ENCODE measurements at places on chromosomes 1 and 21. TPM values are rescaled to one million over a fixed set of nuclear protein-coding genes. Genes with fewer than 3 reads are reported as not detected.

The CIART gene
- total RNA-seq = 1.4 TPM

GRCh38 chr1:223175032-223175431, 32.0 kb upstream of the TLR5 start:
- DNase-seq = no peak

- DNase-seq = no peak
Observed at GRCh38 chr1:50975436-50975835, 5.4 kb downstream of the CDKN2C start.

DNA sequence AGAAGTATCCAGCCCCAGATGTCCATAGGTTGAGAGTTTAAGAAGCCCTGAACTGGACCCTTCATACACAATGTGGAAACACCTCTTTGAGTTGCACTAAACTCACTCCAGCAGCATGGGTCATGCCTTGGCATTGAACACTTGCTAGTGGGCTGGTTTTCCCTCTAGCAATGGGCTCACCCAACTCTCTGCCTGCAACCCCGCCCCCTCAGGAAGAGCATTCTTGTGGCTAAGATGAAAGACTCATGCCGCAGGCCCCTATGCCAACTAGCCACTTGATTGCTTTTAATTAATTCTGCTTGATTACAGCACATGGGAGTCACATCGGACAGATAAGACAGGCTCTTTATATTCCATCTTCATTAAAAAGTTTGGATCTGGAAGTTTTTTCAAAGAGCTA, 136.5 kb upstream of the GJB5 start:
- DNase-seq = no peak

The FNDC10 gene
- 2.2 TPM for total RNA-seq

The KCNE1 gene
- not detected for total RNA-seq

GRCh38 chr1:238562341-238562740, 671.6 kb upstream of the ZP4 start:
- DNase-seq = no peak

- DNase-seq = no peak
Observed at GRCh38 chr1:66916320-66916719, 8.3 kb downstream of the DNAI4 start.

The LIPI gene
- not detected for total RNA-seq

DNA sequence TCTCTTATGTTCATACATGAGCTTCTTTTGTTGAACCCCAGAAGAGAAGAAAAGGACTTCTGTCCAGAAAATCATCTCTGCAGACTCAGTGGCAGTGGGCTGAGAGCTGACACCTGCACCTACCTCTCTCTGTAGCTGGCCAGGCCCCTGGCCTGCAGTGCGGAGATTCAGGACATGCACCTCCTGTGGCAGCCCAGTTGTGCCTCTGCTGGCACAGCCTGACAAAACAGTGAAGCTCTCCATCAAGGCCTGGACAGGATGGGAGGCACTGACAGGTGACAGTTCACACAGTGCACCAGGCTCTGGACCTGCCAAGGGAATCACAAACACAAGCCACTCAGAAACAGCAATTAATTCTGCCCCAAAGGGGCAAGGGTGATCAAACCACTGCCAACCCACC, 88.8 kb downstream of the TGFBR3 start:
- no peak for DNase-seq

DNA sequence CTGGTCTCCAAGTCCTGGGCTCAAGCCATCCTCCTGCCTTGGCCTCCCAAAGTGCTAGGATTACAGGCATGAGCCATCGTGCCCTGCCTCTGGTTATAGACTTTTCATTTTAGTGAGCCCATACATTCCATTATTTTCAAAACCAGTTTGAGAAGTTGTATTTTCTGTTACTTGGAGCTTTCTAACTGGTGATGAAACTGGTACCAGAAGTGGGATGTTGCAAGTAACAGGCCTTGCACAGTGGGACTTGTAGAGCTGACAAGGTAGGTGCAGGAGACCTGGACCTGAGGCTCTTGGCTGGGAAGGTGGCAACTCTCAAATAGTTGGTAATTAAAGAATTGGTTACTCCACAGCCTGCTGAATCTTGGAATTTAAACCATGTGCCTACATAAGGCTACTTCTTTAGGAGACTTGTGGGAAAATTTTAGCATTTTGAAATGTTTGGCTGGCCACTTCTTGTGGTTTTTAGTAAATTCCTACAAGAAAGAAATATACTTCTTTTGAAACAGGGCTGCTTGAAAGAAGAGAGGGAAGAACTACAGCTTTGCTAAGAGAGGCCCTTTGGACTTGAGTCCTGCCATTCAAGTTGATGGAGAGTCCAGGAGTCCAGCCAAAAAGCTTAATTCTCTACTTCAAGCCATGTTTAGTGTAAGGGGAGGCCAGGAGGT, 9.8 kb upstream of the ALPL start:
- DNase-seq = no peak

- DNase-seq = no peak
Observed at GRCh38 chr1:44002606-44003157, 11.3 kb downstream of the CCDC24 start.

The PCP4 gene
- total RNA-seq = not detected

DNA sequence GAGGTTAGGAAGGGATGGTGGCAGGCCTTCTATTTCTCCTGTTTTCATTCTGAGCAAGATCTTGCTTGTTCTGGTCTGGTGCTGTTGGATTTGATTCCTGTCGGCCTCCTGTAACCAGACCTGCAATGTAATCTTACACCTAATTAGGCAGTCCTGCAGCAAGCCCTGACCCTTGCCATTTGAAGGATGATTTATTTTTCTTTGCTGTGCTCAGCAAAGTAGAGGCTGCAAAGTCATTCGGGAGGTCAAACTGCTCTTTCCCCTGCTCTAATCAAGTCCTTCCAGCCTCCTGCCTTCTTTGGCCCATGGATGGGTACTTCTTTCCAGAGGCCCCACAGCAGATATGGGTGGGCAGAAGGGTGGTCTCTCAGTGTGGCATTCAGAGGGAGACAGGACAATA, 417.7 kb upstream of the USP24 start:
- DNase-seq = no peak

GRCh38 chr1:79197421-79197820, 190.9 kb upstream of the ADGRL4 start:
- DNase-seq = peak; percentile 48

The GPR153 gene
- 0.62 TPM for total RNA-seq

The RCSD1 gene
- not detected for total RNA-seq

GRCh38 chr1:223748773-223749733, 36.7 kb downstream of the CAPN2 start:
- DNase-seq = peak; percentile 49

The RNU1-1 gene
- under 0.01 TPM for total RNA-seq

DNA sequence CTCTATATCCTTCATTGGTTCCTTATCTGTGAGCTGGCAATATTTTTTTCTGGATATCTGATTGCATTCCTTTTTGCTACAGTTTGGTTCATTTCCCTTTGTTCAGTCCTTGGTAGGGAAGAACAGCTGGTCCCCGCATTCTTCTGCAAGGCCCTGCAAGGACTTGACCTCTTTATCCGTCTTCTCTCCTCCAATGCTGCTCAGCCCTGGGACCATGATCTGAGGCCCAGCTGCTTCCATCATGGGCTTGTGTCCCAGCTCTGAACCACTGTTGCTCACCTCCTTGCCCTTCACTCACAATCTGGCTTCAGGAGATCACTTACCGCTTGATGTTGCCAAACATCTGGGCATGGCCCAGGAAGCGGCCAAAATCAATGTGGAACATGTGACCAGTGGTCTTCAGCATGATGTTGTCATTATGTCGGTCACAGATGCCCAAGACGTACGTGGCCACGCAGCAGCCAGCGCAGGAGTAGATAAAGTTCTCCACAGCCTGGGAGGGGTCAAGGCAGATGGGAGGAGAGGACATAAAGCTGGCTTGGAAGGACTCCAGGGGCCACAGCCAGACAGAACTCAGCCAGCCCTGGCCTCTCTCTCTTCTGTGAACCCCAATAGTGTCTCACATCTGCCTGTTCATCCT, 22.6 kb upstream of the PPP1R15B start:
- DNase-seq = no peak

DNA sequence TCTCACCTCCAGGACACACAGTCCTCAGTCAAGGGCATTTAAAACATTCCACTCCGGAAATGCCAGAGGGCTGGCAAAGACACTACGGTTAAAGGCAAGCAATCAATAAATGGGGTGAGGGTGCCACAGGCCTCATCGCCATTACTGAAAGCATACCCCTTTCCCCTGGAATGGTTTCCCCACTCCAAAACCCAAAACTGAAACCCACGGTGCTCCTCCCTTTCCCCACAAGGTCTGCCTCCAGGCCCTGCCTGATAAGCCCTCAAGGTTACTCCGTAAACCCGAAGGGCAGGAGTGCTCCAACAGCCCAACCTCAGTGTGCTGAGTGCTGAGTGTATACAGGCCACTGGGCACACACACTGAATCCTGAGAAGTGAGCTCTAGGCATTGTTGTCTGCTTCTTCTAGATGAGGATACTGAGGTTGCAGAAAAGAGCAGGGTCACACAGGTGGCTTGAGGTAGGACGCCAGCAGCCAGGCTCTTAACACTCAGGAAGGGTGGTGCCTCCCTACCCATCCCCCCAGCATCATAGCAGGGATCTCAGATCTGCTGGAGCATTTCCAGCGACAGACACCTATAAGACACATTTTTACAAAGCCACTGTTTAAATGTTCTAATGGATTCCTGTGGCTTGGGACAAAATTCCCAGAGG, 29.0 kb downstream of the SSBP3 start:
- no peak for DNase-seq

DNA sequence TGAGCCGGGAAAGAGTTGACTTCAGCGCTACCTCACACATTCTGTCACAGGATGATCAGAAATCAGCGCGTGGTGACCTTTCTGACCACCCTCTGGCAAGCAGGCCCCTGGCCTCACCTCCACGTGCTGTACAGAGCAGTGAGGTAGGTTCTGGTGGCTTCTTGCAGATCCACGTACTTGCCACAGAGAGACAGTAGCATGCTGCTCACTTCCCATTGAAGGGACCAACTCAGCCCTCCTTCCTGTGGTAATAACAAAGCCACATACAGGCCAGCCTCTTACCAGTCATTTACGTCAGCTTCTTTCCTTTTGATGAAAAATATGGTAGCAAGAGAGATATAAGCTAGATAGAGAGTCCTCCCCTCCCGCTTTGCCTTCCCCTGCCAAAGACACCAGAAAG, 200.7 kb downstream of the CHRM3 start:
- no peak for DNase-seq

GRCh38 chr1:226618380-226618779, 69.8 kb downstream of the STUM start:
- DNase-seq = no peak

The S1PR1 gene
- not detected for total RNA-seq

The TARDBP gene
- 35.2 TPM for total RNA-seq

- no peak for DNase-seq
Observed at GRCh38 chr1:55472784-55473183, 257.6 kb upstream of the USP24 start.

The SLC44A5 gene
- 4.8 TPM for total RNA-seq

GRCh38 chr1:7634546-7635240, 136.4 kb upstream of the VAMP3 start:
- no peak for DNase-seq

The PIGR gene
- total RNA-seq = not detected

DNA sequence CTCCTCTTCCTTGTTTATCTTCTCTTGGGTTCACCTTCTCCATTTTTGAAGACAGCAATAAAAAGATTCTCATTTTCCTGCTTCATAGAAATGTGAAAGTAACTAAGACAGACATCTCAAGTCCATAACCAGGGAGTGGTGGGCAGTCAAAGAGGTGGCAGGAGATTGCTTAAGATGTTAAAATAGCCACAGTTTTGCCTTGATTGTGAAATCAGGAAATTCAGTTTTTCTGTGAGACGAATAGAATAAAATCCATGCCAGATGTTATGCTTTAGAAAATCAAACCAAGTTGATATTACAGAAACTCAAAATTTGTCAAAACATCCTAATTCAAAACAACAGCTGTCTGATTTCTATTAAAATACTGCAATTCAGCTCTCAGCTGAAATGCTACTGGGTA, 57.2 kb downstream of the TNN start:
- DNase-seq = no peak

- DNase-seq = no peak
Observed at GRCh38 chr1:96643519-96643918, 78.1 kb upstream of the PTBP2 start.

- no peak for DNase-seq
Observed at GRCh38 chr1:208054485-208054884, 143.6 kb upstream of the CD34 start.

The IFI44 gene
- total RNA-seq = 16.9 TPM

- no peak for DNase-seq
Observed at GRCh38 chr1:233569636-233570035, 44.3 kb upstream of the KCNK1 start.

DNA sequence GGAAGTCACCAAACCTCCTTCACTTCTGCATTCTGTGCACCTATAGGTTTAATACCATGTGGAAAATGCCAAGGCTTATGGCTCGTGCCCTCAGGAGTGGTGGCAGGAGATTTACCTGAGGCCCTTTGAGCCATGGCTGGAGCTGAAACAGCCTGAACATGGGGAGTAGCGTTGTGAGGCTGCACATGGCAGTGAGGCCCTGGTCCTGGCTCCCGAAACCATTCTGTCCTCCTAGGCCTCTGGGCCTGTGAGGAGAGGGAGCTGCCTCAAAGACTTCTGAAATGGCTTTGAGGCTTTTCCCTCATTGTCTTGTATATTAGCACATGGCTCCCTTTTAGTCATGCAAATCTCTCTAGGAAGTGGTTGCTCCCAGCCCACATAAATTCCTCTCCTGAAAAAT, 20.6 kb downstream of the PTGFR start:
- DNase-seq = no peak

DNA sequence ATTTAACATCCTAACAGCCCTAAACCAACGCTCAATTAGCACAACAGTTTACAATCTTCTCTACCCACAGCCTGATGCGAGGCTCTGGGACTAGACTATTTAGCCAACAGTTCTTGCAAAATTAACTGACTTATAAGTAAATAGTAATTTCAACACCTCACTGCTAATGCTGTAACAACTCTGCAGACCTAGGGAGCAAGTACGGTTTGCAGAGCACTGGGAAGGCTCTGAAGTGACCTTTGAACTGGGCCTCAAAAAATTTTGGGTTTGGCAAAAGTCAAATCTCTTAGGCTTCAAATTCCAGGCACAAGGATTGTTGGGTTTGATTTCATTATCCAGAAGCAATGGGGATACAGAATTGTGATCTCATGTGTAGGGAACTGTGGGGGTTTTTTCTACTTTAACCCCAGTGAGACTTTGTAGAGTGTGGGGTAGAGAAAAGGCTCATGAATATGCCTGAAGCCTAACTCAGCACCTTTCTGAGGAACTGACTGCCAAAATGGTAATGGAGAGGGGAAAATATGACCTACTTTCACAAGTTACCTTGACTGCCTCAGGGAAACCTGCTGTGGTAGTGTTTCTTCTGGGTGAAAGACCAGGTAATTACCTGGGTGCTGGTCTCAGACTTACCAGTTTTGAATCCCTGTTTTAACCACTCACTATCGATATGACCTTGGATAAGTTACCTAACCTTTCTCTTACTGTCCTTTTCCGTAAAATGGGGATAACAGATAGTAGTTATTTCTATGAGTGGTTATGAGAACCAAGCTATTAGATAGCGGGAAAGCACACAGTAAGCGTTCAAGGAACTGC, 889 bp upstream of the TXLNA start:
- DNase-seq = peak; percentile 27
